Fibroblast of villous mesenchyme (primary cell): ENCODE measurements at places on chromosomes 7 and 10.

GRCh38 chr7:148394582-148394981, 196.0 kb upstream of the C7orf33 start:
- DNase-seq = no peak

- DNase-seq = no peak
These were observed 56.1 kb upstream of the ELN start for GRCh38 chr7:73971704-73972341.

GRCh38 chr10:58440484-58440883, 55.3 kb downstream of the TFAM start:
- DNase-seq = no peak

- DNase-seq = no peak
These were observed 163.1 kb upstream of the GDF10 start for GRCh38 chr10:47136866-47137265.

GRCh38 chr10:106967452-106967851, 197.1 kb downstream of the SORCS1 start:
- DNase-seq = no peak

DNA sequence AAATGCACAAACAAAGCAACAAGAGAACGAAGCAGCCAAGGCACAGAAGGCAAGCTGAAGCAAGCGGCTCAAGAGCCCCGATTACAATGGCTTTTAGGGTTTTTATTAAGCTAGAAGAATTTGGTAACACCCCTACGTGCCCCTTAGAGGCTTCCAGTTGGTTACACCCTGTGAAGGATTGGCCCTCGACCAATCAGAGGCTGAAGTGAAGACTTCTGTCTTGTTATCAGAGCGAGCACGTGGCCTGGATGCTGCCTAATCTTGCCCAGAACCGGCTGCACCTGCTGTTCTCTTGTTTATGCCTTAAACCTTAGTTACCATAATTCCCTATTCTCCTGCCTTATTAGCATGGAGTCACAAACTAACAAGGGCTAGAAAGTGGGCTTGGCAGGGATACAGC, 21.4 kb downstream of the KCNK18 start:
- DNase-seq = no peak

DNA sequence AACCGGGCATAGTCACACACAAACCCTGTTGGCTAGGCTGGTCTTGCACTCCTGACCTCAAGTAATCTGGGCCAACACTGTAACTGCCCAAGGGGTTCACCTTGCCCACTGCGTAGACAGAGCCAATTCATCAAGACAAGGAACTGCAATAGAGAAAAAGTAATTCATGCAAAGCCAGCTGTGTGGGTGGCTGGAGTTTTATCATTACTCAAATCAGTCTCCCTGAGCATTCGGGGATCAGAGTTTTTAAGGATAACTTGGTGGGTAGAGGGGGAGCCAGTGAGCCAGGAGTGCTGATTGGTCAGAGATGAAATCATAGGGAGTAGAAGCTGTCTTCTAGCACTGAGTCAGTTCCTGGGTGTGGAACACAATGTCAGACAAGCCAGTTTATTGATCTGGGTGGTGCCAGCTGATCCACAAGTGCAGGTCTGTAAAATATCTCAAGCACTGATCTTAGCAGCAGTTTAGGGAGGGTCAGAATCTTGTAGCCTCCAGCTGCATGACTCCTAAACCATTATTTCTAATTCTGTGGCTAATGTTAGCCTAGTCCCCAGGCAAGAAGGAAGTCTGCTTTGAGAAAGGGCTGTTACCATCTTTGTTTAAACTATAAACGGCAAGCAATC, 15.6 kb upstream of the FXYD4 start:
- peak; percentile 34 for DNase-seq
